Activated naive CD4-positive, alpha-beta T cell treated with Interleukin-2 at 50 U/mL for 16 hours (primary cell): ENCODE measurements at places on chromosomes 11 and 22.

DNA sequence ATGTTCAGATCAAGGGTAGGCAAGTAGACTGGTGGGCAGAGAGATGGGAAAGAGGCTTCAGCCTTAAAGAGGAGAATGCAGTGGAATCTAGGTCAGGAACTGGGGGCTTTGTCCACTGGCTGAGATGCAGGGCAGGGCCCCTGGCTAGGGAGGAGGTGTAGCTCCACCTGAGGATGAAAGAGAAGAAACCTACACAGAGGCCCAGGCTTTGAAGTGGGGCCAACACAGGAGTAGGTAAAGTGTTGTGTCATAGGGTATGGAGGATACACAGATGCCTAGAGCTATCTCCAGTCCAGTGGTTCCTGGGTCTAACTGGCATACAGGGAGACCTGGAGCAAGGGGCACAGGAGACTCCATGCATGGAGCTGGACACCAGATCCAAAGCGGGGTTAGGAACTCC is 73.5 kb downstream of the RASSF10 start:
- no peak for DNase-seq

- DNase-seq, result no peak
Measured at GRCh38 chr11:2995893-2996554, 3.9 kb upstream of the NAP1L4 start.

DNA sequence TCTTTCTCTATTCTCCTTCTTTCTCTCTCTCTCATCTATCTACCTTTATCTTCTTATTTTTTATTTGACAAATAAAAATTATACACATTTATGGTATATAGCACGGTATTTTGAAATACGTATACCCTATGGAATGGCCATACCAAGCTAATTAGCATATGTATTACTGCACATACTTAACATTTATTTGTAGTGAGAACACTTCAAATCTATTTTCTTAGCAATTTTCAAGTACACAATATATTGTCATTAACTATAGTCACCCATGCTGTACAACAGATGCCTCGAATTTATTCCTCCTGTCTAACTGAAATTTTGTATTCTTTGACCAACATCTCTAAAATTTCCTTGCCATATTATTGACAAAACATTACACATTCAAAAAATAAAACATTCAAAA is 447.1 kb downstream of the MIAT start:
- DNase-seq, result no peak

- DNase-seq, result no peak
Measured at GRCh38 chr22:29720811-29721323, 1.1 kb downstream of the CABP7 start.

DNA sequence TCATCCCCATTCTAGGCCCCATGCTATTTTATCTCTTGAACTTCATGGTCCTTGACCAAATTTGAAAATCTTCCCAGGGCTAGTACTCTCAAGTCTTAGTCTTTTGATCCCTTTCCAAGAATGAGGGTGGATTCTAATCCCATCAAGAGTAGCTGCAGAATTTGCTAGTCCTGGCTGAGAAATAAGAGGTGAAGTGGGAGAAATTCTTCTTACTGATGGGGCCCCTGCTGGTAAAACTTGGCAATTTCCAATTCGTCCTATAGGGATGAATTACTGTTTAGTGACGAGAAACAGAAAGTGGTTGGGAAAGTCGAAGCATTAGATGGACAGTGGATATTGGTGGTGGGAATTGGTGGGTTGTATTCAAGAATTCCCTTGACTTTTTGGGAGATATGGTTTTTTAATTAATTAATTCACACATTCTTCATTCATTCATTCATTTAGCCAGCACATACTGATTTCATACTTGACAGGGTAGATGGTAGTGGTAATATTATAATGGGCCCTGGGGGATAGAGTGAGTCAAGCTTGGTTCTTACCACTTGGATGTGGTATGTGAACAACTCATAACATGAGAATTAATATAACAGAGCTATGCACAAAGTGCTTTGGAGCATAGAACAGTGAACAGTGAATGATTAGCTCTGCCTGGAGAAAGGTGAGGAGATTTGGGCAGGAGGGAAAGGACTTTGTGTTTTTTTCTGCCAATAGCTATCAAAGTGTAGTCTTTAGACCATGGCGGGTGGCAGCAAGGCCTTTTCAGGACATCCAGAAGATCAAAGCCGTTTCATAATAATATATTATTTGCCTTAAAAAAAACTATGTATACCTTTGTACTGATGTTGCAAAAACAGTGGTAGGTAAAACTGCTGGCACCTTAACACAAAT is 103.8 kb downstream of the STIM1 start:
- DNase-seq, result no peak

DNA sequence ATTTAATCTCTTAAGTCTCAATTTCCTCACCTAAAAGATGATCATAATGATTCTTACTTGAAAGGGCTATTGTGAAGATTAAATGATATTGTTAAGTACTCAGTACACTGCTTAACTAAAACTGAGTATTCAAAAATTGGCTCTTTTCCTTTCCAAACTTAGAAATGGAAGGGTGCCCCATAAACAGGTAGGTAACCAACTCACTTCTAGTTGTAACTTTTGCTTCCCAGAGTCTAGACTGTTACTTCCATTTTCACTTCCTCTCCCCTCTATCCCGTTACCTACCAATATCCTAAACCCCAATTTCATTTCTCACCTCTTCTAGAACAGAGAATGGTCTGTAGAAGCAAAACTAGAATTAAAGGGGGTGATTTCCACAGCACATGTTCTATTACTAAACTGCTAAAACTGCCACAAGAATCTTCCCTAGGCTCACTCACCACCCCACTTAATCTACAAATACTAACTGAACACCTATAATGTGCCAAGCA is 50.0 kb downstream of the RRAS2 start:
- DNase-seq, result no peak

- no peak for DNase-seq
Measured at GRCh38 chr22:48340727-48341709, 1486.7 kb downstream of the BRD1 start.

DNA sequence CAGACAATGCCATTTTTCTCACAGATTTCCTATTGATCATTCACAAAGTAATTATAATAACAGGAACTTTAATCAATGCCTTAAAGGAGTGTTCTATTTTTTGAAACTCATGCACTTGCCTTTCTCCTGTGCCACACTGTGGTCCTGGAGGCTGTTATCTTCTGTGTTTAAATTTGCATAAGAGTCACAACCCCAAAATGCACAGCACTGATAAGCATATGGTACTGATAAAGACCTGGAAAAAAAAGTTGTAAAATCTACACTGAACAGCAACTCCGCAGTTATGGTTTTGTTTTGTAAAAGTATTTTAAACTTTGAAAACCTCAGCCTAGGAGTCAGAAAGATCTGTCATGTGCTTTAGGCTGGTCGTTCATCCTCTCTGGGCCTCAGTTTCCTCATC is 9.1 kb upstream of the CCDC34 start:
- no peak for DNase-seq

DNA sequence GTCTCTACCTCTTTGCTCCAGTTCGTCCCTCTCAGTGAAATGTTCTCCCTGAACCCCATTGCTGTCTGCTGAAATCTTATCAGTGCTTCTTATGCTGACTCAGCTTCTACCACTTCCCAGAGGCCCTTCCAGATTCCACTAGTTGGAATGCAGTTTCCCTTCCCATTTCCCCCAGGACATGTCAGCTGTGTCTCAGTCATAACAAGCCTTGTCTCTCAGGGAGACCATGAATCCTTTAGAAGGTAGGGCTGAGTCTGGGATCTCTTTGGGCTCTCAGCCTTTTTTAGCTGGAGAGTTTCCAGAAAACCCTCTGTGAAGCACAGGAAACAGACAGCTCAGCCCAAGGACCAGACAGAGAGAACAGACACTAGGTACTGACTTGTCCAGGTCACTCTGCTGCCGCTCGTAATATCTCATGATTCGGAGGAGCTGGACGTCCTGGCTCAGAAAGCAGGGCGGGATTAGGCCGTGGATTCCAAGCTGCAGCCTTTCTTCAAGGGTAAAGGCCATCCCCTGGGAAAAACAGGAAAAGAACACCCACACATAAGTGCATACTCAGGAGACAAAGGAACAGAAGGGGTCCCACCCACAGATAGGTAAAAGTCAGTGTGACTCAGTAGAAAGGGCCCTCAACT is 113.0 kb downstream of the ME3 start:
- DNase-seq, result no peak
